Vagina (tissue), 2 donors: ENCODE measurements at places on chromosomes 4 and X.

DNA sequence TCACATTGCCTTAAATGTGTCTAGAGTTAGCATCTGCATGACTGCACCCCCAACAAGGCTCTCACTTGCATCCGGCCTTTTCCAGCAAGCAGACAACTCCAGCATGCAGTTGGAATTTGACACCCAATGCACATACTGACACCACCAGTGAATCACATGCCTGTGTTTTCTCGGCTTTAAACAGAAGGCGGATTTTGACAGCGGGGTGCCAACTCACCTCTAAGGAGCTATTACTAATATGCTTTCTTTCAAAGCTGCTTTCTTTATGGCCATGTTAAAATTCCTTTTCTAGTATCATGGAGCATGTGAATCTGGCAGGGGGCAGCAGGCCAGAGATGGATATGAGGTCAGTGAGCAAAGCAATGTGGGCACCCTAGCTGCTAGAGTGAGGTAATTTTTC, 78.0 kb upstream of the CLNK start:
- no peaks in the 10 kb centered on the region for H3K4me1 ChIP-seq
- H3K4me3 ChIP-seq = no peak overlapping the region
- H3K36me3 ChIP-seq = no peaks in the 10 kb centered on the region

DNA sequence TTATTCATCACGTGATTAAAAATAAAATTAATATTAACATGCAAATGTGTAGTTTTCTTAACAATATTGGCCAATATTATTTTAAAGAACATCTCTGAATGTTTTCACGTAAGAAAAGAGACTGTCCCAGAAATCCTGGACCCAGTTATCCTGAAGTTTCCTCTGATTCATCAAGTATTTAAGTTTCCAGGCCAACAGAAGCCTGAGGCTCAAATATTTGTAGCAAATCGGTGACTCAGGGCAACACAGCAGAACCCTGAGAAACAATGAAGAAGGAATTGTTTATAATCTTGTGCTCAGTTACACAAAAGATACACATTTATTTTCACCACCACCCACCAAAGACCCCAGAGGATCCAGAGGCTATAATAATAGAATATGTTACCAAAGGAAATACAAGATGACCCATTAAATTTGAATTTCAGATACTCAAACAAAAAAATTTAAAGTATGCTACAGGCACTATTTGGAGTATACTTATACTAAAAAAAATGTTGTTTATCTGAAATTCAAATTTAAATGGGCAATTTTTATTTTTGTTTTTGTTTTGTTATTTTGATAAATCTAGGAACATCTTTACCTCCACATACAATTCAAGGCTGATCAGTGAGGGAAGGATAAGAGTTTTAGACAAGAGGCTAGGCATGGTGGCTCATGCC, 33.9 kb upstream of the SLC7A11 start:
- no peaks in the 10 kb centered on the region for H3K27me3 ChIP-seq
- no peak overlapping the region for H3K27ac ChIP-seq
- H3K4me3 ChIP-seq = no peak overlapping the region
- H3K4me1 ChIP-seq = peaks cover 8% of the 10 kb centered on the region

DNA sequence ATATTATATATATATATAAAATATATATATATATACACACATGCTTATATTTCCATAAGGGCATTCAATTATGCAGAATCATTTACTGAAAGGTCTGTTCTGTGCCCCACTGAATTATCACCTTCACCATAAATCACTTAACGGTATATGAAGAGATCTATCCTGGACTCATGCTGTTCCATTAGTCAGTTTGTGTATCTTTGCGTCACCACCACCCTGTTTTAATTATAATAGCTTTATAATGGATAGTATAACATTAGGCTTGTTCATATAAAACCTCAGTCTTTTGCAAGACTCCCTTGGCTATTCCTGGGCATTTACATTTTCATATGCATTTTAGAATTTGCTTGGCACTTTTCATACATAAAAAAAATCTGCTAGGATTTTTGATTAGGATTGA, 19.1 kb downstream of the WDR17 start:
- no peak overlapping the region for H3K27ac ChIP-seq
- H3K4me3 ChIP-seq = no peak overlapping the region

DNA sequence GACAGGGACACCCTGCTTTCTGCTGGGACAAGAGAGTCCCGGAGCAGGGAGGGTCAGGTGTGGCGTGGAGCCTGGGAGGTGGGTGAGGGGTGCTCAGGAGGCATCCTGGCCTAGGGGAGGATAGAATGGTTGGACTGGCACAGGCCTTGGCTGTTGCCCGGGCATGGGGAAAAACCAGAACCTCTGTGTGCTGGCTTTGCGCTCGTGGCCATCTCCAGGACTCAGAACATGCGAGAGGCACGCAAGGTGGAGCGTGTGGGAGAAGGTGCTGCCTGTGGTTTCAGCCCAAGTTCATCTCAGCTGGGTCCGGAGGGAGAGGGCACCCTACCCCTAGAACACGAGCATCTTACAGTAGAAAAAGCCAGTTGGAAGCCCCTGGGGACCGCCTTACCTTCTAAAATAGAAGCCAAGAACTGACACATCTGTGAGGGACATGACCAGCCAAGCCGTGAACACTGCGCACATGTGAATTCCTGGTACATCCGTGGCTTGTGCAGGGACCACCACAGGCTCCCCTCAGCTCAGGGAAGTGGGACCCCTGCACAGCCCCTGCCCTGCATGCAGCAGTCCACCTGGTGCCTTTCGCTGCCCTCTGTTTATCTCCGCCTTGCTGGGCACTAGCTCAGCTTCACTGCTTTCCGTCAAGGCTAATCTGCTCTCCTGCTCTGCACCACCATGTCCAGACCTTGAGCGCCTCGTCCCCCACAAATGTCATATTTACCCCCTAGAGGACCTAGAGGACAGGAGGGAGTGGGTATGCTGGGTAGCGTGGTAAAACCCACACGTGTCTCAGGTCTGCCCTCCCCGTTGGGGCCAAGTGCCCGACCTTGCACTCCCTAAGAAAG, 13.5 kb downstream of the MSANTD1 start:
- H3K27ac ChIP-seq = no peak overlapping the region
- no peaks in the 10 kb centered on the region for H3K27me3 ChIP-seq
- no peak for DNase-seq
- H3K36me3 ChIP-seq = no peaks in the 10 kb centered on the region
- H3K4me1 ChIP-seq = no peaks in the 10 kb centered on the region
- no peak overlapping the region for H3K4me3 ChIP-seq

GRCh38 chr4:98778206-98778605, 119.8 kb upstream of the TSPAN5 start:
- H3K27me3 ChIP-seq = no peaks in the 10 kb centered on the region
- no peaks in the 10 kb centered on the region for H3K4me1 ChIP-seq
- no peak overlapping the region for H3K27ac ChIP-seq
- no peak for DNase-seq

- H3K36me3 ChIP-seq = no peaks in the 10 kb centered on the region
- H3K4me1 ChIP-seq = no peaks in the 10 kb centered on the region
- H3K4me3 ChIP-seq = no peak overlapping the region
- H3K27me3 ChIP-seq = no peaks in the 10 kb centered on the region
- DNase-seq = no peak
These were observed 29.8 kb downstream of the DYNLT3 start for GRCh38 chrX:37817579-37817978.

- H3K36me3 ChIP-seq = no peaks in the 10 kb centered on the region
- no peak overlapping the region for H3K27ac ChIP-seq
- H3K4me3 ChIP-seq = no peak overlapping the region
- H3K4me1 ChIP-seq = peaks cover 27% of the 10 kb centered on the region
These were observed 555.9 kb upstream of the DIPK2B start for GRCh38 chrX:45756557-45756956.

DNA sequence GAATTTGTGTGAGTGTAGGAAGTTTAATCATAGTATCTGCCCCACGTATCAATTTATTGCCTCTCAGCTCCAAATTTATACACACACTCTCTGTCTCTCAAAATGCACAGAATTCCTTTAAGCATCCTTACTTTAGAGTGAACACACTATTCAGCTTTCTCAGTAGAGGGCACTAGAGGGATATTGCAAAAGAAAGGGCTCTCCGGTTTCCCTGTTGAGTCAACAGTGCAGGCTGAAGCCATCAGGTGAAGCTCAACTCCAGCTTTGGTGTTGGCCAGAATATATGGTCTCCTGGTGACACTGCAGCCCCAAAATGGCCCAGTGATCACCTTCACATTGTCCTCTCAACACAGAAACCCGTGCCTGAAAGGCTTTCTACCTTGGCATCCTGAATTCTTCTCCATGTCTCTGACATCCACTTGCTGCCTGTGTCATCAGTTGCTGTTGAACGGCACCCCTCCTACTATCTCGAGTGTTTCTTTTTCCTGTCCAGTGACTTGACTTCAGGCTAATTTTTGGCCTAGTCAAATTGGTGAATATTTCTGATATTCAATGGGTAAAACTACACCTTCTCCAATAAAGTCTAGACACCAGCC, 670.5 kb downstream of the GABRG1 start:
- H3K4me1 ChIP-seq = no peaks in the 10 kb centered on the region
- no peak overlapping the region for H3K27ac ChIP-seq
- DNase-seq = no peak
- H3K27me3 ChIP-seq = no peaks in the 10 kb centered on the region
- no peak overlapping the region for H3K4me3 ChIP-seq

- H3K27me3 ChIP-seq = no peaks in the 10 kb centered on the region
- no peak overlapping the region for H3K27ac ChIP-seq
- peaks cover 6% of the 10 kb centered on the region for H3K36me3 ChIP-seq
- H3K4me3 ChIP-seq = no peak overlapping the region
These were observed 38.9 kb upstream of the PHEX start for GRCh38 chrX:21993265-21993664.

DNA sequence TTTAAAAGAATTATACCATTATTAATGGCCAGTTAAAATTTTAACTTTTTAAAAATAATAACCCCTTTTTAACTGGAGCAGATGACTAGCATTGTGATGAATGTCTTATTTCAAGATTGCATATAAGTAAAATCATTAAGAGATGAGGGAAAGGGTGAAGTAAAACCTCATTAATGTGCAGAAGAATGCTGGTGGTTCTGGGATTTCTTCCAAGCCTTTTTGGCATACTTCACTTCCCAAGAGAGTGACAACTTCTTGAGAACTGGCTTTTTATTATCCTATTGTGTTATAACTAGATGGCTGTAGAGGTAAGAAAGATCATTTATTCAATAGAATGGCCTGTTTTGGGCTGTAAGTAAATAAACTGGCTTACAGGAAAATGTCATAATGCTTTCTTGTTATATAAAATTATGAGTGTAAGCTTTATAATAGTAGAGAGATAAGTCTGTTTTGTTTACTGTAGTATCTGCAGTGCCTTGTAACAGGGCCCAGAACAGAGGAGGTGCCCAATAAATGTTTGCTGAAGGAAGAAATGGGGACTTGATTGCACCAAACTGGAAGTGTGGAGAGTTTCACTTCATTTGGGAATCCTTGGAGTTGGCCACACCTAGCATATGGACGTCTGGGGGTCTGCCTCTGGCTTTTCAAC, 242.9 kb upstream of the PITX2 start:
- no peak overlapping the region for H3K27ac ChIP-seq
- H3K4me1 ChIP-seq = no peaks in the 10 kb centered on the region
- no peaks in the 10 kb centered on the region for H3K36me3 ChIP-seq
- no peak for DNase-seq
- H3K4me3 ChIP-seq = no peak overlapping the region

GRCh38 chr4:123444290-123444731, 47.7 kb downstream of the SPRY1 start:
- H3K4me1 ChIP-seq = peaks cover 12% of the 10 kb centered on the region
- peak overlapping the region; percentile 10 for H3K27ac ChIP-seq
- H3K27me3 ChIP-seq = no peaks in the 10 kb centered on the region
- H3K36me3 ChIP-seq = no peaks in the 10 kb centered on the region
- no peak for DNase-seq

- no peaks in the 10 kb centered on the region for H3K27me3 ChIP-seq
- no peak for DNase-seq
- no peaks in the 10 kb centered on the region for H3K4me1 ChIP-seq
- H3K4me3 ChIP-seq = no peak overlapping the region
These were observed 80.7 kb upstream of the TMEM164 start for GRCh38 chrX:109922190-109922589.

DNA sequence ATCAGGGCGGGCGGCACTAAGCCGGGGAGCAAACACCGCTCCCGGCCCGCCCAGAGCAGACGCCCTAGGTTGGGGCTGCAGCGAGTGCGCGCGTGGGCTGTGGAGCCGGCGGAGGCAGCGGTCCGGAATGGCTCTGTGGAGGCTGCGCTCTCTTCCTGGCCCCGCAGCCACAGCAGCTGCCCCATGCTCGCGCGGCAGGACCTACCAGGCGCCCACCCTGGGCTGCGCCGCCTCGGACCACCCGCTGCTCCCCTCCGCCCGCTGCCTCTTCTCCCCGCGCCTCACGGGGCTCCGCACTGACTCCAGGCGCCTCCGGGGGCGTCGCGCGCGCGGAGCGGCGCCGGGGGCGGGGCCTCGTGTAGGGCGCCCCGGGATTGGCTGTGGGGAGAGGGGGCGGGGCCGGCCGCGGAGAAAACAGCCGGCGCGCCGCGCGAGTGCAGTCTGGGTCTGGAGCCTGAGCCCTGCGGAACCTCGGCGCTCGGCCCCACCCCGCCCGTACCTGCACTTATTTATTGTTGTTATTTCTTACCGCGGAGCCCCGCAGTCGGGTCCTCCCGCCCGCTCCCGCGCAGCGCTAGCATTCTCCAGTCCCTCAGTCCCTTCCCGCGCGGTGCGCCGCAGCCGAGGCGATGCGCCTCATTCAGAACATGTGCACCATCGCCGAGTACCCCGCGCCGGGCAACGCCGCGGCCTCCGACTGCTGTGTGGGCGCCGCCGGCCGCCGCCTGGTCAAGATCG, at the start of gene RASL11B:
RASL11B (plus strand) TSS at position 439 of the 738 bp plus-strand sequence; CDS start at position 630, 191 bp downstream.
- no peaks in the 10 kb centered on the region for H3K27me3 ChIP-seq
- H3K36me3 ChIP-seq = no peaks in the 10 kb centered on the region
- peak within 1 kb of the TSS; percentile 45 for H3K27ac ChIP-seq
- no peak for DNase-seq

GRCh38 chr4:3463556-3464348, 646 bp downstream of the DOK7 start:
- H3K36me3 ChIP-seq = no peaks in the 10 kb centered on the region
- DNase-seq = no peak
- peaks cover 38% of the 10 kb centered on the region for H3K4me1 ChIP-seq
- H3K27me3 ChIP-seq = no peaks in the 10 kb centered on the region

- no peak overlapping the region for H3K27ac ChIP-seq
- H3K36me3 ChIP-seq = no peaks in the 10 kb centered on the region
- H3K4me1 ChIP-seq = no peaks in the 10 kb centered on the region
- no peak for DNase-seq
- H3K4me3 ChIP-seq = no peak overlapping the region
- no peaks in the 10 kb centered on the region for H3K27me3 ChIP-seq
These were observed 32.8 kb upstream of the XPNPEP2 start for GRCh38 chrX:129705988-129706387.
